ENCODE measurements at places on chromosomes 5 and 9. TPM values are rescaled to one million over a fixed set of nuclear protein-coding genes. Genes with fewer than 3 reads are reported as not detected.

- no peak for DNase-seq
Measured at GRCh38 chr9:133842721-133843227, 104.6 kb upstream of the SARDH start.

DNA sequence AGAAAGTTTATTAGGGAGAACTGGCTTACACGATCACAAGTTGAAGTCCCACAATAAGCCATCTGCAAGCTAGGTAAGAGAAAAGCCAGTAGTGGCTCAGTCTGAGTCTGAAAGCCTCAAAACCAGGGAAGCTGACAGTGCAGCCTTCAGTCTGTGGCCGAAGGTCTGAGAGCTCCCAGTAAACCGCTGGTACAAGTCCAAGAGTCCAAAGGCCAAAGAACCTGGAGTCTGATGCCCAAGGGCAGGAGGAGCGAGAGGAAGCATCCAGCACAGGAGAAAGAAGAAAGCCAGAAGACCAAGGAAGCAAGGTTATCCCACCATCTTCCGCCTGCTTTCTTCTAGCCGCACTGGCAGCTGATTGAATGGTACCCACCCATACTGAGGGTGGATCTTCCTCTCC lies 97.3 kb upstream of the FBN2 start:
- no peak for DNase-seq

DNA sequence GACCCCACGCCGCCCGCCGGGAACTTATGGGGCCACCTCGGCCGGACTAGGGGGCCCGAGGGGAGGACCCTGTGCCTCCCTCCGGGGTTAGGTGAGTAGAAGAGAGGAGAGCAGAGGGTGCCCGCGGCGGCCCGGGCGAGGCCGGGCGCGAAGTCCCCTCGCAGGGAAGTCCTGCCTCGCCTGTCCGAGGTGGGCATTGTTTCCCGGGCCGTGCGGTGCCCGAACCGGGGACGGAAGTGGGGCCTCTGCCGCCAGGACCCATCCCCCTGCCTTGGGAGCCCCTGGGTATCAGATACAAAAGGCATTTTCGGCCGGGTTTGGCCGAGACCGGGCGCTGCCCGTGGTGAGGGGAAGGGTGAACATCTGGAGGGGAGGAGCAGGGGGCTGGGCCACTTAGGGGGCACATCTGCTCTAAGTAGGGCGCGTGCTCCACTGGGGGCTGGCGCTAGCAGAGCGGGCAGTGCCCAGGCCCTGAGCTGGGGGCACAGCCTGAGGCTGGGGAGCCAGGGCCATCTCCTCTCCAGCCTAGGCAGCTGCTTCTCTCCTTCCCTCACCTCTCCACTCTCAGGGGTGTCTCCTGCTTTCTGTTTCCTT lies 48.2 kb downstream of the DAB2IP start:
- no peak for DNase-seq

DNA sequence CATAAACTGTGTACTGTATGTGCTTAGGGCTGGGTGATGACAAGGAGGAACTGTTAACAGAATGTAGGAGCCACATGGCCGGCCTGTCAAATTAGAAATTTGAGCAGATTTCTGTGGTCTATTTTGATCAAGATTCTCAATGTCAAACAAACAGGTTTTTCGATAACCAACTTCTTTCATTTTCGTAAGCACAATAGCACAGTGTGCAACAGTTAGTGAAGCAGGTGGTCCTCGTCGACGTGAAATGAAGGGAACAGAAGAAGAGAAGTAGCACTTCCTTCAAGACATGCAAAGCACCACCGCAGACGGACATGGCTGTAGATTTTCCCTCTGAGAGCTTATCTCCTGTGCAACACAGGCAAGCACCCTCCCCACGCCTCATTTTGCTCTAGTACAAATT lies 252.1 kb downstream of the CRB2 start:
- no peak for DNase-seq

DNA sequence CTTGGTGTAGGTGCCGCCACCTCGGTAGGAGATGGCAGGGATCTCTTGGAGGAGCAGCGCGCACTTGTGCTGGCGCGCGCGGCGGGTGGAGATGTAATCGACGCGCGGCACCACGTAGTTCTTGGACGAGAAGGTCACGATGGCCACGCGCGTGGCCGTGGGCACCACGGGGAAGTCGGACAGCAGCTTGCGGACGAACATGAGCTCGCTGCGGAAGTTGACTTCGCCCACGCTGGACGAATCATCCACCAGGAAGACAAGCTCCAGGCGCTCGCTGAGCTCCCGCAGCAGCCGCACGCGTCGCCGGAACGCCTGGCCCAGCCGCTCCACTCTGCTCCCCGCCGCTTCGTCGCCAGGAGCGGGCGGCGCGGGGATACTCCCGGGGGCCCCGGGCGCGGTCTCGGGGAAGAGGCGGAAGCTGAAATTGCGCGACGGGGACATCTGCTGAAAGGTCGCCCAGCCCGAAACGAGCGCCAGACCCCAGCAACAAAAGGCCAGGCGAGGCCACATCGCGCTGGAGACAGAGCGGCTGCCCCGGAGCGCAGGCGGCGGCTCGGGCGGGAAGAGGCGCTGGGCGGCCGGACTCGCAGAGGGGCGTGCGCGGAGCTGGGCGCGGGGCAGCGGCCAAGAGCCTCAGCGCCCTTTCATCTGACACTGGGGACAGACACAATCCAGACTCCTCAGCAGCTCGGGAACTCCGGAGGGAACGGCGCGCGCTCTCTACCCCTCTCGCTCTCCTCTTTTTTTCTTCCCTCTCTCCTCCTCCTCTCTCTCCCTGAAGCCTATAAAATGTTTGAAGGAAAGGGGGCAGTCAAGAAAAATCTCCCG lies at the start of gene SVEP1:
SVEP1 (minus strand) TSS at position 708 of the 828 bp plus-strand sequence; CDS start at position 510, 198 bp downstream.
- DNase-seq, result peak; percentile 37

GRCh38 chr5:32230356-32231099 lies 56.4 kb upstream of the GOLPH3 start:
- DNase-seq, result no peak

DNA sequence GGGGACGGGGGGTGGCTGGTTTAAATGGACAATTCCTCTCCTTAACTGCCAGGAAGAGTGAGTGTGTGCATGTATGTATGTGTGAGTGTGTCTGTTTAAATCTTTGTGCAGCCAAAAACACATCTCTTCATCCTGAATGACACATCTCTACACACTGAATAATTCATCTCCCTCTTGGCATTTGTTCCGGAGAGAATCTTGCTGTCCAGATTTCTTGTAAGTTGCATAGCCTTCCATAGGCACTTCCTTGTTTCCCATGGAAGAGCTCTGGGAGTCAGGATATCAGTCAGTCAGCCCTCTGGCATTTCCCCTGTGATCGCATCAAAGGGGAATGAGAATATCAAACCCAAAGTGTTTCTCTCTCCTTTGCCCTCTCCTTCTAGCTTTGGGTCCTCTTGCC lies 74.7 kb downstream of the WWC1 start:
- peak; percentile 79 for DNase-seq

TEK gene
- total RNA-seq, result not detected

KLF4 gene
- 48.5 TPM for total RNA-seq

SPATA6L gene
- total RNA-seq, result 7.1 TPM
